ENCODE measurements at places on chromosomes 11 and 22.

DNA sequence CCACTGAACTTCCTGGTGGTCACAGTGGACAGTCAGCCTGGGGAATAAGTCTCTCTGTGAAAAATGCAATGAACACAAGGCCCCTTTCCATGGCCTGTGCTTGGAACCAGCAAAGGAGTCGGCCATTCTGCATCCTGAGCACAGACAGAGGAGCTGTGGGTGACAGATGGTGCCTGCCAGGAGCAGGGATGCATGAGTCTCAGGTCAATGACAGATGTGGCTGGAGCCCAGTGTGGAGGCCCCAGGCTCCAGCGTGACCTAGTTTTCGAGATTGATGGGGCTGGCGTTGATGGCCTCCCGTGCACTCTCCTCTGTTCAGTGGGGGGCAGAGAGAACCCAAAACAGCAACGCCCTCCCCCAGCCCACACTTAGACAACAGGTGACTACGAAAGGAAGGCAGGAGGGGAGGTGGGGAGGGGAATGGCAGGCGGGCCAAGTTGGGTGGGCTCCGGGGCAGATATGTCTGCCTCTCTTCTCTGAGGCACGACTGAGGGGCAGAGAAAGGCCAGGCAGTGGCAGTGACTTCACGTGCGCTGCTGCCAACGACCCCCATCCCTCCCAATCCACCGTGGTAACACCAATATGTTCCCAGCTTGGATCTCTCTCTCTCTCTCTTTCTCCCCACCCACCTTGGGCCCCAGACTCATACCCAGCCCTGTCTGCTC is 34.4 kb upstream of the CD5 start:
- no peak for DNase-seq

- DNase-seq, result no peak
Observed at GRCh38 chr11:96127596-96127959, 203.7 kb upstream of the MTMR2 start.

DNA sequence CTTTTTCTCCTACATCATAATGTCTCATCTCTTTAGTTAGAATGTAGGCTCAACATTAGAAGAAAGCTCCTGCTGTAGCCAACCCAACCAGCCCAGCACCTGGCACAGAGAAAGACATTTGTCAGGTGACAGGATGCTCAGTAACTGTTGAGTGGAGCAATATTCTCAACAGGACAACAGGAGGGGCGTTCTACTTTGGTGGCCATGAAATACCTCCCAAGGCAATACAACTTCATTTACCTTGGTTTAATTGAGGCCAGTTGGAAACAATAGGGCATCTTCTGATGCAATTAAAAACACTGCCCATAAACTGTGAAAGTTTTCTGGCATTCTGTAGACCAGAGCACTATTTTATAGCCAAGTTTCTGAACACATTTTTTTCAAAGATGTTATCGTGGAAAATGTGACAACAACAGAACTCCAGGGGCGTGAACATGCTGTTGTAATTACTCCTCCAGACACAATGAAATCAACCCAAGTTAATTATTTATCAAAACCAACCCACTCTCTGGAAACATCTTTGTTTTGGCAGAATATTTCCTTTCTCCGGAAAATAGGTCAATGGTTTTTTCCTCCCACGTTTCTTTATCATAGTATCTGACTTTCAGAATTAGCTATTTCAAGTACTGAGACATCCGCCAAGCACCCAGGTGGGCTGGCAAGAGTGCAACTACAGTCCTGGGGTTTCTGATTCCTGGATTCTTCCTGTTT is 538.1 kb downstream of the SOX6 start:
- no peak for DNase-seq

DNA sequence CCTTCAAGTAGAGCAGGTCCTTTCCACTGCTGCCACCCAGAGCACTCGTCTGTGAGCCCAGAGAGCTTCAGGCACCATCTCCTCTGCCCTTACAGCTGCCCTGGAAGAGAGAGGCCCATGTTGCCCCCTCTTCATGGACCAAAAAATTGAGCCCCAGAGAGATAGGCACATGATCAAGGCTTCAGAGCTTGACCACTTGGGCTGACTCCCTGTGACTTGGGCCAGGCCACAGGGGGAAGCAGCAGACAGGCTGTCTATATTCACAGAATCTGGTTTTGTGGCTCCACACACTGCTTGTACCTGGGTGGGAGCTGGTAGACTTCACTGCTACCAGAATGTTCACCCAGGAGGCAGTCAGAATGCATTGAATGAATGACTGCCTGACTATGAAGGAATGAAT is 58.2 kb downstream of the SMIM38 start:
- no peak for DNase-seq

DNA sequence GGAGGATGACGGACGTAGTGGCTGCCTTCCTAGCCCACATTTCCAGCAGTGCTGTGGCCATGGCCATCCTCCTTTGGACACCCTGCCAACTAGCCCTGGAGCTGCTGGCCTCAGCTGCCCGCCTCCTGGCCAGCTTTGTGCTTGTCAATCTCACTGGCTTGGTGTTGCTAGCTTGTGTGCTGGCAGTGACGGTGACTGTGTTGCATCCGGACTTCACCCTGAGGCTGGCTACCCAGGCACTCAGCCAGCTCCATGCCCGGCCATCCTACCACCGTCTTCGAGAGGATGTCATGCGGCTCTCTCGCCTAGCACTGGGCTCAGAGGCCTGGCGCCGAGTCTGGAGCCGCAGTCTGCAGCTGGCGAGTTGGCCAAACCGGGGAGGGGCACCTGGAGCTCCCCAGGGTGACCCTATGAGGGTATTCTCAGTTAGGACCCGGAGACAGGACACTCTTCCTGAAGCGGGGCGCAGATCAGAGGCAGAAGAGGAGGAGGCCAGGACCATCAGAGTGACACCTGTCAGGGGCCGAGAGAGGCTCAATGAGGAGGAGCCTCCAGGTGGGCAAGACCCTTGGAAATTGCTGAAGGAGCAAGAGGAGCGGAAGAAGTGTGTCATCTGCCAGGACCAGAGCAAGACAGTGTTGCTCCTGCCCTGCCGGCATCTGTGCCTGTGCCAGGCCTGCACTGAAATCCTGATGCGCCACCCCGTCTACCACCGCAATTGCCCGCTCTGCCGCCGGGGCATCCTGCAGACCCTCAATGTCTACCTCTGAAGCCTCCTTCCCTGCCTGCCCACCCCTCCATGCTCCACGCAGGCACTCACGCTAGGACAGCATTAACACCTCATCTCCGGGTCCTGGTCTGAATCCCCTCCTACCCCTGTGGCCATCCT is 1.6 kb downstream of the RNF26 start:
- no peak for DNase-seq

DNA sequence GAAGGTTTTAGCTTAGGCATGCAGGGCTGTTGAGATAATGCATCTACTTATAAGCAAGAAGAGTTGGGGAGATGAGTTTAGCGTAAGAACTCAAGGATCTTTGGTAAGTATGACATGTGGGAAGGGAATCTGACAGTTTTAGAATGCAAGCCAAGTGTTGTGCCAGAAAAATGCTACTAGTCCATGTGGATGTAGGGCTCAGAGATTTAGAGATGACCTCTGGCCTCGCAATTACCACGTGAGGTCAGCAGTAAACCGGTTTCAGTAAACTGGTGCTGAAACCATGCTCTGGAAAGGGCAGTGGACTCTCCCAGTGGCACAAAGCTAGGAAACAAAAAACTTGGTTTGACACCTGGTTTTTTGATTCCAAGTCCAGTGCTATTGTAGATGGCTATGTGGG is 18.9 kb downstream of the MRPL16 start:
- DNase-seq, result no peak

GRCh38 chr11:130470832-130471706 is 22.6 kb downstream of the ADAMTS15 start:
- no peak for DNase-seq

Data from AG08395 (cell line).